ENCODE measurements at places on chromosomes 16 and 17. TPM values are rescaled to one million over a fixed set of nuclear protein-coding genes. Genes with fewer than 3 reads are reported as not detected.

NDUFAF8 gene
- 132 TPM for total RNA-seq

MEIOB gene
- not detected for total RNA-seq

MTSS2 gene
- 24.6 TPM for total RNA-seq

DNA sequence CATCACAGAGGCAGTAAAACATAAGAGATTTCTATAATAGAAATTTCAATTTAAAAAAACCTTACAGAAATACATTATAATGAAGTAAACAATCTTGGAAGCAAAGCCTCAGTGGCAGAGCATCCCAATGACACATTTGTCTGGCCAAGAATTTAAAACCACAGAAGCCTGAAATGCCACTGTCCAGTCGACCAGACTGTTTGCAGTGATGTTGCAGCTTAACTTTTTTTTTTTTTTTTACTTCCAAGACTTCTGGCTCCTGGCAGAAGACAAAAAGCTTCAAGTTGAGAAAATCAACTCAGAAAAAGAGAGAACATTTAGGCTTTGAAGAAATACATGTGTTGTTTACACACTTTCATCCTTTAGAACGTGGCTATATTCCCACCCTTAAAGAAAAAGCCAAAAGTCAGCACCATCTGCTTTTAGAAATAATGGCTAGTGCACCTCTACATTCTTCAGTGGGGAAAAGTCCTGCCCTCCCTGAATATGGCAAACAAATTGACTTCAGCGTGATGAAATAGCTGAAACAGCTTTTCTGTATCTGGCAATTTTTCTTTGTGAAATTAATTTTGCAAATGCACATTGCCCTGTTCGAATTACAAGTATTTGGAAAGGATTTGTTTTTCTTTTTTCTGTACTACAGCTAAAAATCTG lies 205.5 kb upstream of the MON1B start:
- DNase-seq, result no peak

GRCh38 chr17:31513731-31514427 lies 122.4 kb downstream of the RAB11FIP4 start:
- DNase-seq, result no peak

GRCh38 chr17:58614859-58615459 lies 76.9 kb downstream of the TEX14 start:
- no peak for DNase-seq

- no peak for DNase-seq
These were observed 10.4 kb downstream of the CX3CL1 start for GRCh38 chr16:57382535-57383275.

GRCh38 chr16:19967561-19967960 lies 82.9 kb upstream of the GPRC5B start:
- no peak for DNase-seq
